Occipital lobe (tissue), 3 donors: ENCODE measurements at places on chromosomes 5 and 9.

- DNase-seq = no peak
These were observed 232.8 kb downstream of the DOCK8 start for GRCh38 chr9:447230-448025.

DNA sequence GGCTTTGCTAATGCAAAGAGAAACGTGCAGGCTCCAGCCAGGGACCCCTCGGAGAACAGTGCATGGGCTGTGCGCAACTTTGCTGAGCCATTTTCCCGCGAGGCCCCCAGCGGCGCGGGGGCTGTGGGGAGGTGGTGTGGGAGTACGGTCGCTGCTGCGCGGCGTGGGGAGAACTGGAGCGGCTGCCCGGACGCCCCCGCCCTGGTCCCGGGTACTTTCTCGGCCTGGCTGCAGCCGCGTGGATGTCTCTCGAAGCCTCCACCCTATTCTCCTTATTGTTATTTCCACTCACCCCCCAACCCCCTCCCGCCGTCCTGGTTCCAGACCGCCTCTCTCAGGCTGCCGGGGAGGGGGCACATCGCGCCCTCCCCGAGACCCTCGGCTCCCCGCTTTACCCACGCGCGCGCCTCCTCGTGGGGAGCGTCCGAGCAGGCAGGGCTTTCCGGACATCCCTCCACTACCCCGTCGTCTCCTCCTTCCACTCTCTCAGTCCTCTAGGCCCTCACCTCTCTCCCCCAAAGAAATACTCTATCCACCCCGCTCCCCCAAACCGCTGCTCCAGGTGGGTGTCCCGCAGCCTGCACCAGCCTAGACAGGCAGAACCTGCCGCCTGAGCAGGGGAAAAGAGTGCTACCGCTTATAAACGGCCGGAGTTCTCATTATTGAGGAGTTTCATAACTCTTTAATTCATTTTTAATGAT lies 68.6 kb upstream of the TBCA start:
- no peak for DNase-seq

GRCh38 chr5:20601678-20602100 lies 613.7 kb upstream of the CDH18 start:
- DNase-seq = no peak

DNA sequence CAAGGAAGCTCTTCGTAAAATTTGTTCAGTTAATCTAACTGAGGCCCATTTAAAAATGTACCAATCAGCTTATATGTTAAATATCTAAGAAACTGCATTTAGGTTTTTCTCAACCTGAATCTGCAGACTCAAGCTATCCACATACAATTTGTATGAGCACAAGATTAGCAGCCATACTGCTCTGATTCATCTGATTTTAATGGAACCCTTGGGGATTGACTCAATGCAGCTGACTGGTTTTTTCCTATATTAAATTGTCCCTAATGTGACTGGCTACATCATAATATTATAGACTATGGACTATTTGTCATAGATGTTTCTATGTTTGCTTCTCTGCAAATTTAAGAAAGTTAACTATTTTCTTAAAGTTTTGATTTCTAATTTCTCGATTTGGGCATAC lies 451.0 kb upstream of the TUSC1 start:
- no peak for DNase-seq

DNA sequence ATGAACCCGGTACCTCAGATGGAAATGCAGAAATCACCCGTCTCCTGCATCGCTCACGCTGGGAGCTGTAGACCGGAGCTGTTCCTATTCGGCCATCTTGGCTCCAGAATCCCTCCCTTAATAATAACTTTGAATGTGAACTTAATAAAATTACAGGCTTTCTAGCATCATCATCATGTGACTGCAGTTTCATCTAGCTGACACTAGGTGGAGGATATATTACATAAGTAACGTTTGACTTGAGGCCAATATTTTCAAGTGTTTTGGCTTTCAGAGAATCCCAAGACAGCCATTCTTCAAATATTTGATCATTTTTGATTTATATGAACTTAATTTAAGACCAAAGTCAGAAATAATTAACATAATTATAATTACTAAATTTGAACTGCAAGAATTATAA lies 474.9 kb upstream of the CDH10 start:
- DNase-seq = no peak

DNA sequence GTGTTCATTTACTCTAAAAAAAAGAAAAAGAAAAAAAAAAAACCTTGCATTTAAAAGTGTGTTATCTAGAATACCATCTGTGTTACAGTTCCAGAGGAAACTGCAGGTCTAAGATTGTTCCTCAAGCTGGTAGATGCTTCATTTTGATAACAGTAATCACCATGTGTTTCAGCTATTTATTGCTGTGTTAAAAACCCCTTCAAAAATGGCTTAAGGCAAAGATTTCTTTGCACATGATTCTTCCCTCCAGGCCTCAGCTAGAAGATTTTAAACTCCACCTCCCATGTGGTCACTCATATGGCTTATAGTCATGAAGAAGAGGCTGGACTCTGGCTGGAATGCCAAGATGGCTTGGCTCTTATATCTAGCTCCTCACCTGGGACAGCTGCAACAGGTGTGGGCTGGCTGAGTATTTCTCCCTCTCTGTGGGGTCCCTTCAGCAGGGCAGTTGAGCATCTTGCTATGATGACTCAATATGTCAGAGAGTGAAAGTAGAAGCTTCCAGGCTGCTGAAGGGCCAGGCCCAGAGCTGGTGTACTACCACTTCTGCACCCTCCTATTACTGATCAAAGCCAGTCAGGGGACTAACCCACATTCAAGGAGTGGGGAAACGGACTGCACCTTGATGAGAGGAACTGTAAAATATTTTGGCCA lies 920.4 kb upstream of the DMAC1 start:
- no peak for DNase-seq

DNA sequence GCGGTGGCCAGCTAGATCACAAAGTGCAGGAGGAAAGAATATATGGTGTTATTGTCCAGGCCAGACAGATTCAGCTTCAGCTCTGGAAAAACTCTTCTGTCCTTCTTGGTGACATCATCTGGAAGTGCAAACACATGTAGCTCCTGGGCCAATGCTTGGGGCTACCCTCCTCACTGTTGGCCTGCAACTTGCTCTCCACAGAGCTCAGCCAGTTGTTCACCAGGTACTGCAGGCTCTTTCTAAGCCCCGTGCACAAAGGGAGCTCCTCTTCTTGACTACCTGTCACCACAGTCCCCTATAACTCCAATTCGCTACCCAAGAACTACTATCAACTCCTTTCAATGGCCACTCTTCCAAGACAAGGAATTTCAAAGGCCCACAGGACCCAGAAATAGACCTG lies 1175.9 kb upstream of the CDH9 start:
- no peak for DNase-seq

DNA sequence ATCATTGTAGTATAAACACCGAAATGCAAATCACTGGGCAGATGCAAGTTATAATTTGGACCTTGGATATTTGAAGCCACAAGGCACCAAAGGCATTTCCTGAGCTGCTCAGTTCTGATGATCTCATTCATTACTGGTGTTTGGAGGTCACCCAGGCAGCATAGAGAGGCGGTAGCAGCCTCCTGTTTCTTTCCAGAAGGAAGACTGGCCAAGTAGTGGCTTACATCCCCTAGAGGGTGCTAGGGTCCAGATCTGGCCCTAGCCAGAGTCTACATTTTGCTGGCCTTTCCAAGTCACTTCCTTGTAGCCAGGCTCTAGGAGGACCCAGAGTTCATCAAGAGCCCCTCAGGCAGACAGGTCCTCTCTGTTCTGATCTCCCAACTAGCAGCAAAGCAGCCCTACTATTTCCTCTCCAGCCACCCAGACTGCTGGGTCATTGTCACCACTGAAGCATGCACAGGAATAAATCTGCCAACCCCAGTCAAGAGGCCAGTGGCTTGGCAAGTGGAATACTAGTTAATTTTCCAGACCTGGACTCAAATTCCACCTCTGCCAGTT lies 33.4 kb upstream of the TTC1 start:
- no peak for DNase-seq

- no peak for DNase-seq
These were observed 30.0 kb upstream of the FOXB2 start for GRCh38 chr9:76989501-76989900.

DNA sequence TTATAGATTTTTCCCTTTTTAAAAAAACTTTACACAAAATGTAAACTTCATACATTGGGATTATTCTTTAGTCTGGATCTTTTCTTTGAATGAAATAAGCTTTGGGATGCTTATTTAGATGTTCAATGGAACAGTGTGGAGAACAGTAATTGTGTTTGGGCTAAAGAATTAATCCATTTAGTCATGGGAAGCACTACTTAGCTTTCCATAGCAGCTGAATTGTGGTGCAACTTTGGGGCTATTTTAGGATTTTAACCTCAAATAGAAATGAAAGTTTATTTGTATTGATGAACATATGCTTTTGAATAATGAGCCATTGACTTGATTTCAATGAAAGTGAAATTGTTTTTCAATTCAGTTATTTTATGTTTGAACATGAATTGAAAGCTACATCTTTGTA lies 72.4 kb downstream of the ZCCHC7 start:
- no peak for DNase-seq

DNA sequence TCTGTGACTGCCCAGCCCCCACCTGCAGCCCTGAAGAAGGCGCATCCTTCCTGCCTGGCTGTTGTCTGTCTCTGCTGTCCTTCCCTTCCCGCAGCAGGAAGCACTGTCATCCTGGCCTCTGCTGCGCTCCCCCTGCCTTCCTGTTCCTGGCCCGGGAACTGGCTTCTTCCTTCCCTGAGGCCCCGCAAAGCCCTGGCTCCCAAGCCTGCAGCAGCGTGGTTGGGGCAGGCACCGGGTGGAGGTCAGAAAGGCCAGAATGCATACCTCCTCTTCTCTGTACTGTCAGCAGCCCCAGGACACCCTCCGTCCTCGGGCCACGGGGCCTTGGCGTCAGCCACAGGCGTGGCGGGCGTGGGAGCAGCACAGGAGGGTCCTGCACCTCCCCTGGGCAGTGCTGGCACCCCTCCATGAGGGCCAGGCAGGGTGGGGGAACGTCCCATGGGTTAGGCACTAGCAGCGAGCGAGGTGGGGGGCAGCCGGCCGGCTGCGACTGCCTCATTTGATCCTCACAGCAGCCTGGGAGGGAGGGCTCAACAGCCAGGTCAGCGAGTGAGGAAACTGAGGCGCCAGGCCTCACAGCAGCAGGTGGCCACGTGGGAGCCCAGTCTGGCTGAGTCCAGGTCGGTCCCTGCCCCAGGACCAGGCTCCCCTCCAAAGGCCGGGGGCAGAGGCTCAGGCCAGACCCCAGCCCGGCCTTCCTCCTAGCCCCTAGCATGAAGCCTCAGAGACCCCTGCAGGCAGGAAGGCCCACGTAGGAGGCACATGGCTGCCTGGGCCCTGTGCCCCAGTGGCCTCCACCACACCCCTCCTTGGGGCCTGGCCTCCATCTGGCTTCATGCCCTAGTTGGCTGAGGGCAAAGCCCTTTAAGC lies 9.4 kb downstream of the FLT4 start:
- DNase-seq = no peak

- DNase-seq = no peak
These were observed 8.5 kb upstream of the ORM1 start for GRCh38 chr9:114314256-114314867.

DNA sequence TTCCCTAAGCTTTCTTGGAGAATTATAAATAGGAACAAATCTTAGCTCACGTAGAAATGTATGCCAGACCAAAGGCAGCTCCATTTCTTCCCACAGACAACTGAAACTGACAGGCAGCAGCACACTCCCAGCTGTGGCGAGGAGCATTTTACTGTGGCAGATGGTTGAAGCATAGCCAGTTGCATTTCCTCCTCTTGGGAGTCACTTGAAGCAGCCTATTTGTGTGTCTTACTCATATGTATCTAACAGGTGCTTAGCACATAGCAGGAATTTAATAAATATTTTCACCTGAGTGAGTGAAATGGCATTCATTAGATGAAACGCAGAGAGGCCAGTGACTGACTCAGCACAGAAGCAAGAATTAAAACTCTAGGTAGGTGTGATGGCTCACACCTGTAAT lies 12.3 kb upstream of the MTMR12 start:
- peak; percentile 6 for DNase-seq

DNA sequence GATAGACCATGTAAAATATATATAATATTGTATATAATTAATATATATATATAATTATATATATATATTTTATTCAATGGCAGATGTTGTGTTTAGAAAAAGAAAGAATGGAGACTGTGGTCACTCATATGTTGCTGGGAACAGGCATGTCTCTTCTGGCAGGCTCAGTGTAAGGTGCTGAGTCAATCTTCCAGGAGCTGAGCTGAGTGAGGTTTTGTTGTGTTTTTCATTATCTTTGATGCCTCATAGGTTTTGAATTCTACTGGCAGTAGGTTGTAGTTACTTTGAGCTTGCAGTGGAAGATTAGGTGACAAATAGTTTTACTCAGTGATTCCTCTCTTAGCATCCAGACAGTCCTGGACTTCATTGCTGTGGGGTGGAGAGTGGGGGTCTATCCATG lies 561.3 kb downstream of the IRX1 start:
- no peak for DNase-seq

- DNase-seq = no peak
These were observed 9.1 kb downstream of the SWI5 start for GRCh38 chr9:128285033-128285784.

GRCh38 chr5:155915601-155916000 lies 411.4 kb upstream of the SGCD start:
- no peak for DNase-seq

- DNase-seq = no peak
These were observed 279.6 kb downstream of the TMEM38B start for GRCh38 chr9:105973951-105974351.

- no peak for DNase-seq
These were observed 316.5 kb downstream of the DIRAS2 start for GRCh38 chr9:90325913-90326653.

DNA sequence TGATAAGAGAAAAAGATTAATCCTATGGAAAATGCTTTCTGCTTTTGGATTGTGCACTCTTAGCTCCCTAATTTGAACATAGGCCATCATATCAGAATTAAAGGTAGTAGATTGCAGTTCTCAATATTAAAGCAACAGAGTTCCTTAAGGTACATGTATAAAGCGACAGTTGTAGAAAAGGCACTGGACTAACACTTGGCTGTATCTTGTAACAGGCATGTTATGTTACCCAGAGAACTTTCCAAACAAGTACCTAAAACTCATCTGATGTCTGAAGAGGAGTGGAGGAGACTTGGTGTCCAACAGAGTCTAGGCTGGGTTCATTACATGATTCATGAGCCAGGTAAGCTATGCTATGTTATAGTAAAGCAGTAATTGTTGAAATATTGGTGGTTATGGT lies 3.3 kb upstream of the SECISBP2 start:
- no peak for DNase-seq

- DNase-seq = no peak
These were observed 442.7 kb upstream of the CD180 start for GRCh38 chr5:67639313-67639712.
